T-helper 1 cell (primary cell): ENCODE measurements at places on chromosomes 2 and 18.

GRCh38 chr2:50480507-50480906 is 551.4 kb downstream of the NRXN1 start:
- DNase-seq, result no peak

- no peak for DNase-seq
Observed at GRCh38 chr2:53021828-53022227, 745.8 kb upstream of the CHAC2 start.

DNA sequence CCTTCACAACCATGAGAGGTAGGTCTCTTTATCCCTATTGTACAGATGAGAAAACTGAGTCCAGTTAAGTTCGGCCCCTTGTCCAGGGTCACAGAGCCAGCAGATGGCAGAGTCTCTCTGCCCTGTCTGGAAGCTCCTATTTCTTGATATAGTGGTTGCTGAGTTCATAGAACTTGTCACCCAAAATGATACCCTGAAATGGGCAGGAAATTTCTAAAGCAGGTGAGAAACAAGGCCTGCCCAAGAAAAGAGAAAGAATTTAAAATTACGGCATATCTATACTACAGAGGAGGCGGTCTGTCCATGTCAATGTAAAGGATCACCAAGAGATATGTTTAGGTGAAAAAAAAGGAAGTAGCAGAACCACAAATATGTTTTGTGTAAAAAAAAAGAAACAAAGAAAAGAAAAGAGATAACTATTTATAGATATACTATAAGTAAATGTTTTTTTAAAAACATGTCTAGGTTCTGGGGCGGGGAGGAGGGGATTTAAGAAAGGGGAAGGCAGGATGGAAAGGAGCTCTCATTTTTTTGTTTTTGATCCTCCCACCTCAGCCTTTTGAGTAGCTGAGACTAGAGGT is 39.8 kb downstream of the MYO7B start:
- no peak for DNase-seq

- DNase-seq, result no peak
Observed at GRCh38 chr2:102126169-102126568, 16.4 kb upstream of the IL1R1 start.

GRCh38 chr2:11224887-11225286 is 69.6 kb downstream of the SLC66A3 start:
- no peak for DNase-seq

DNA sequence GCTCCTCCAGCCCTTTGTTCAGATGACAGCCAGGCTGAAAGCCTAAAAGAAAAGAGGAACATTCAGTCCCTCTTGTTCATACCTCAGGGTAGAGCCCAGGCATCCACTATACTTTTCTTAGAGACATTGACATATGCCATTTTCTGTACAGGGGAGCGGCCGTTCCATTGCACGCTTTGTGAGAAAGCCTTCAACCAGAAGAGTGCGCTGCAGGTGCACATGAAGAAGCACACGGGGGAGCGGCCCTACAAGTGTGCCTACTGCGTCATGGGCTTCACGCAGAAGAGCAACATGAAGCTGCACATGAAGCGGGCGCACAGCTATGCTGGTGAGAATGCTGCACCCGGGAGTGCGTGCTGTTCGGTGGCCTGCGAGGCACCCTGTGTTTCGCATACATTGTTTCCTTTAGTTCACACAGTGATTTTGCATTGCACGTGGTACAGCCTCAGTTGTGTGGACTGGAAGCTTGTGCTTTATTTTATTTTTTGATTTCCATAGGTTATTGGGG is 138.2 kb downstream of the ZNF236 start:
- no peak for DNase-seq

GRCh38 chr2:224565452-224566035 is 19.6 kb downstream of the CUL3 start:
- DNase-seq, result no peak
